ENCODE measurements at places on chromosomes 2 and 18.

GRCh38 chr2:14072338-14072737, 560.2 kb upstream of the LRATD1 start:
- no peak for DNase-seq

- no peak for DNase-seq
Observed at GRCh38 chr2:239274391-239275043, 126.3 kb downstream of the HDAC4 start.

GRCh38 chr18:48672671-48673340, 134.0 kb downstream of the CTIF start:
- DNase-seq = no peak

- no peak for DNase-seq
Observed at GRCh38 chr2:207619764-207620203, 5.4 kb downstream of the METTL21A start.

- peak; percentile 72 for DNase-seq
Observed at GRCh38 chr2:9095690-9096089, 92.2 kb upstream of the MBOAT2 start.

GRCh38 chr18:43714343-43715010, 437.2 kb upstream of the SYT4 start:
- no peak for DNase-seq

DNA sequence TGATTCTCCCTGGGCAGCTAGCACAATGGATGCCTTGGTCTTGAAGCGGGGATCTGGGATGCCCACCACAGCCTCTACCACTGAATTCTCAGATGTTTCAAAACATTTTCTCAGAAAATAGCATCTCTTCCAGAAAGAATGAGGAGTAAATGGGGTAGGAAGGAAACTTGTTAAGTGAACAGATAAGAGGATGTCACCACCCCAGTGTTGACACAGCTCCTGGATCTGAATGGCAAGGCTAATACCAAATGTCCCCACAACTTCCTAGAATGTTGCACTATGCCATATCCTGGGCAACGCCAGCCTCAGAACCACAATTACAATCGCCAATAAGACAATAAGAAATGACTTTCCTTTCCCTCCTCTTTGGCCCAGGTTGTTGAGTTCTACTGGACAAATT, 177.2 kb downstream of the BCL11A start:
- no peak for DNase-seq

GRCh38 chr2:209713219-209713618, 58.4 kb upstream of the UNC80 start:
- DNase-seq = no peak

GRCh38 chr18:23929362-23929930, 85.1 kb upstream of the TTC39C start:
- no peak for DNase-seq

DNA sequence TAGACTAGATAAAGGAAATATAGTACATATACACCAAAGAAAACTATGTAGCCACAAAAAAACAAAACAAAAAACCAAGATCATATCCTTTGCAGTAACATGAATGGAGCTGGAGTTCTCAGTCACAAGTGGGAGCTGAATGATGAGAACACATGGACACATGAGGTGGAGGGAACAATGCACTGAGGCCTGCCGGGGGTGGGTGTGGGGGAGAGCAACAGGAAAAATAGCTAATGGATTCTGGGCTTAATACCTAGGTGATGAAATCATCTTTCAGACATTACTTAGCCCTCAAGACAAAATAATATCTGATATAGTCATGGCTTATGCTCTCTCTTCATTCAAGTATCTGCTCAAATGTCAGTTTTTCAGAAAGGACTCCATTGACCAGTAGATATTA, 930.6 kb downstream of the LRP1B start:
- DNase-seq = no peak

GRCh38 chr2:38233231-38233983, 143.7 kb downstream of the ATL2 start:
- no peak for DNase-seq

GRCh38 chr2:38825956-38826355, 47.9 kb downstream of the GEMIN6 start:
- DNase-seq = no peak

DNA sequence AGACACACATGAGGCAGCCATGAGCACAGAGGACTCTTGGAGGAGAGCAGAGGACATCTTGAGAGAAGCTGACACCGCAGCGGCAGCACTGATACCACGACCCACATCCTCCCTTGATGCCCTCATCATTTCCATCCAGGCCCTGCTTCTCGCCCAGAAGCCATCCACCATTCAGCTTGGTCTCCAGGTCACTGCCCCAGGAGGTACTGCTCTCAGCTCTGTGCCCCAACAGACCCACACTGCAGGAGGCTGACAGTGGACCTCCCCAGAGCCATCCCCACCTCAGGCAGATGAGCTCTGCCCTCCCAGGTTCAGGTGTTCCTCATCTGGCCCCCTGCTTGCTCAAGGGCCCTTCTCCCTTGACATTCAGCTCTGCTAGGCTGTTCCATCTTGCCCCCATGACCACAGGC, 74.9 kb downstream of the ACKR3 start:
- DNase-seq = no peak

DNA sequence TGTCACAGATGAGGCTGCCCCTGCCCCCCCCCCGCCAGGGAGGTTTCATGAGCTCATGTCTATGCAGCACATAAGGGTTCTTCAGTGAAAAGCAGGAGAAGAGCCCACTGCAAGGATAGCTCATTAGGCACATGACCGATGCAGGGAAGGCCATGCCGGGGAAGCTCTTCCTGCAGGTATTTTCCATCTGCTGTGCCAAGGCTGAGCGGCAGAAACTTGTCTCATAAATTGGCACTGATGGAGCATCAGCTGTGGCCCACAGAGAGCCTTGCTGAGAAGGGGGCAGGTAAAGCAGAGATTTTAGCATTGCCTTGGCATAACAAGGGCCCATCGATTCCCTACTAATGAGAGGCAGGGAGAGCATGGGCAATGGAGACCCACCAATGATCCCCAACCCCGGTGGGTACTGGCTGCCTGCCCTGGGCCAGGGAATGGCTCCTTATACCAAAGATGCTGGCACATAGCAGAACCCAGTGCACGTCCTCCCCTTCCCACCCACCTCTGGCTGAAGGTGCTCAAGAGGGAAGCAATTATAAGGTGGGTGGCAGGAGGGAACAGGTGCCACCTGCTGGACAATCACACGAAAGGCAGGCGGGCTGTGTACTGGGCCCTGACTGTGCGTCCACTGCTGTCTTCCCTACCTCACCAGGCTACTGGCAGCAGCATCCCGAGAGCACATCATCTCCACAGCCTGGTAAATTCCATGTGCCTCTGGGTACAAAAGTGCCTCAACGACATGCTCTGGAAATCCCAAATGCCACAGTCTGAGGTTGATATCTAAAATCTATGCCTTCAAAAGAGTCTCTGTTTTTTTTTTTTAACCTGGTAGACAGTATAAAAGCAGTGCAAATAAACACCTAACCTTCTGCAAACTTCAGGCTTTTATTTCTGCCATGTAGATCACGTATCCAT, 41.4 kb downstream of the STEAP3 start:
- DNase-seq = no peak

DNA sequence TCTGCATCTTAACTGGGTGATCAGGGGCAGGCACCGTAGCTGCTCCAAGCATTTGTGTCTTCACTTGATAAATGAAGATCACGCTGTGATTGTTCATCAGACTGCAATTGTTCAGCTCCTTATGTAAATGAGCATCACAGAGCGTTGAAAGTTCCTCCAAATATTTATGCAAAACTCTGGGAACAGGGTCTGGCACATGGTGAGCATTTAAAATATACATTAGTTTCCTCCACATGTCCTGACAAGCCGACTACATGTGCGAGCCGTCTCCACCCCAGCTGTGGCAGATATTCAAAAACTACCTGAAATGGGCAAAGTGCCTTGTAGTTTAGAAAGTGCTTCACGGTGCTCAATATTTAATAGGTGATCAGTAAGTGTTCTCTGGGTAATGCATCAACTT, 175.1 kb upstream of the ID2 start:
- DNase-seq = no peak

DNA sequence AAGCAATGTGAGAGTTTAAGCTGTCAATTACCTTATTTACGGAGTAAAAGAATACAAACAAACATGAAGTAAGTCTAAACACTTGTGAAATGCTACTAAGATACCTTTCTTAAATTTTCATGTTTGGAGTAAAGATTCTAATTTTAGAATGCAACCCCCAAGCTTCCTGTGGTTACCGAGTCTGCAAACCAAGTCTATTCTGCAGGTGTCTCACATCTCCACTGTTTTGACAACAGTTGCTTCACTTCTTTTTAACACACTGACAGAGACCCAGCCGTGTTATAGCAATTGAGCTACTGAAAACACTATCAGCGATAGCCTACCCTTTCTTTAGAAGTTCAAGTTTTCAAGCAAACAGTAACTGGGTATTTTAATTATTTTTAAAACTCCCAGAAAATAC, 608.3 kb downstream of the ERBB4 start:
- no peak for DNase-seq

- DNase-seq = no peak
Observed at GRCh38 chr2:206438196-206438724, 5.1 kb upstream of the ADAM23 start.

DNA sequence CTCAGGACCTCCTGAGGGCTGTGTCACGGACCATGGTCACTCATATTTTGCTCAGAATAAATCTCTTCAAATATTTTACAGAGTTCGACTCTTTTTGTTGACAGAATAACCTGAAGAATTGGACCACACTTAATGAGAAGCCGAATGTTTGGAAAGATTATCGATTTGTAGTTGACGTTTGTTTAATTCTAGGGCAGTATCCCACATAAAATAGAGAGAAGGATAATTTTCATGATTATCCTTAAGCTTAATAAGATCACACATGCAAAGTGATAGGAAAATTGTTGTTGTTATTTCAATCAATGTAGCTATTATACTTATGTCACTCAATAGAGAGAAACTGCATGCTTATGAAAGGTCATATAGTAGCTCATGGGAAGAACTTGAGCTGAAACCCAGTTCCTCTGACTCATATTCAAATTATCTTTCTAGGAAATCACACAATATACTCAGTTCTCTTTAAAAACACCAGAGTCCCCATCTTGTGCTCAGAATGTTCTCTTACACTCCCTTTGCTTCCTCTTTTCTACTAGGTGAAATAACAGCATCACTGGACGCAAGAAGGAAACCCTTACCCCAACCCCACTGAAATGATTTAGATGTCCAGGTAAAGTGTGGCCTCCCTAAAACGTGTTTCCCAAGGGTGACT, 982.1 kb downstream of the TSN start:
- no peak for DNase-seq

- DNase-seq = no peak
Observed at GRCh38 chr18:37222354-37222998, 343.1 kb downstream of the CELF4 start.

Data from globus pallidus (tissue), 1 donor.